ENCODE measurements at places on chromosomes 11 and 22.

DNA sequence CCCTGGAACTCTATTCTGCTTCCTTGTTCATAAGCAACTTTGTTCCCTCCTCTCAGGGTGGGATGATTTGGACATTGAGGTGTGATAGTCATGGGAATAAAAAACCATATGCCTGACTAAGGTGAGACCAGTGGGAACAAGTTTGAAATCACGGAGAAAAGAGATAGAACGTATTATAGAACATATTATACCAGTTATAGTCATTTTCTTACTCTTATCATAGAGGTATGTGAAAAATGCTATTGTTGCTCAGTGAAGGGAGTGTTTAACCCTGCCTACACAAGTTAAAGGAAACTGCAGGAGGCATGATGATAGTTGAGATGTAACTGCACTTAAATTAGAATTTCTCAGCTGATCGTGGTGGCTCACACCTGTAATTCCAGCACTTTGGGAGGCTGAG lies 15.5 kb downstream of the OR6Q1 start:
- DNase-seq, result no peak

GRCh38 chr11:79437278-79437980 lies 3.4 kb downstream of the TENM4 start:
- DNase-seq, result no peak

GRCh38 chr11:127521413-127521812 lies 520.8 kb upstream of the KIRREL3 start:
- no peak for DNase-seq

DNA sequence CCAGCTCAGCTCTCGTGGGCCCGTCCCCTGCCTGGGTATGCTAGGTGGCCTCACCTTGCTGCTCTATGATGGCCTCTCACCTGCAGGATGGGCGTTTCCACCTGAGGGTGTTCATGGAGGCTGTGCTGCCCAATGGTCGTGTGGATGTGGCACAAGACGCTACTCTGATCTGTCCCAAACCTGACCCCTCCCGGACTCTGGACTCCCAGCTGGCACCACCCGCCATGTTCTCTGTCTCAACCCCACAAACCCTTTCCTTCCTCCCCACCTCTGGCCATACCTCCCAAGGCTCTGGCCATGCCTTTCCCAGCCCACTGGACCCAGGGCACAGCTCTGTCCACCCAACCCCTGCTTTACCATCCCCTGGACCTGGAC lies 2.1 kb downstream of the ZP1 start:
- DNase-seq, result no peak

DNA sequence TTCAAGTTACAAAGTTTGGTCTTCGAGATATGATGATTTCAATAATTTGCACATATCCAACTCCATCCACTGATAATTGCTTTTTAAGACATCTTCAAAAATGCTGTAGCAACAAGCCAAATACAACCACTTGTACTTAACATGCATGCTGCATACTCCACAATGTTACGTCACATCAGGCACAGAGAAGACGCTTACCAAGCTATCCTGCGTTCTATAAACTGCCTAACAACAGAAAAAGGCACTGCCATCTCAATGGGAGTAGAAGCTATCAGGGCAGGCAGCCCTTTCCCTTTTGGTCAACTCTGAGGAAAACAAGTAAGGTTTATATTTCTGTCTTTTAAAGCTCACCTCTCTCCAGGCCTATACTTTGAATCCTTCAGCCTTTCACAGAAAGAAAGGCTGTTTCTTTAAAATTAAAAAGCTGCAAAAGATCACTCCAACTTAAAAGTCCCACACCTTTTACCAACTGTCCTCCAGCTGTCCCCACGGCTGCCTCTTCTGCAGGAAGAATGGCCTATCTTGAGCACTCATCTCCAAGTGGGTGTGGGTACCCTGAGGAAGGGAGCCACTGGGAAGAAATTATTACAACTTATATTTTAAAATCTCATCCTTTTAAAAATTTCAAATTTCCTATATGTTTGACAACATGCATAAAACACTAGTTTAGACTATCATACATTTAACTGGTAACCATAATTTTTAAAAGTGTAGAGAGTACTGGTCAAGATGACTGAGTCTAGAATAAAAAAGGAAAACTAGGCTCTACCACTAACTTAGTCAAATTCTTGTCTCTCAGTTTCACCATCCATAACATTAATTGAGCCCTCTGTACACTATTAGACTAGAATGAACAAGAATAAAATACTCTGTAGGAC lies 14.5 kb downstream of the PHF21A start:
- DNase-seq, result no peak

DNA sequence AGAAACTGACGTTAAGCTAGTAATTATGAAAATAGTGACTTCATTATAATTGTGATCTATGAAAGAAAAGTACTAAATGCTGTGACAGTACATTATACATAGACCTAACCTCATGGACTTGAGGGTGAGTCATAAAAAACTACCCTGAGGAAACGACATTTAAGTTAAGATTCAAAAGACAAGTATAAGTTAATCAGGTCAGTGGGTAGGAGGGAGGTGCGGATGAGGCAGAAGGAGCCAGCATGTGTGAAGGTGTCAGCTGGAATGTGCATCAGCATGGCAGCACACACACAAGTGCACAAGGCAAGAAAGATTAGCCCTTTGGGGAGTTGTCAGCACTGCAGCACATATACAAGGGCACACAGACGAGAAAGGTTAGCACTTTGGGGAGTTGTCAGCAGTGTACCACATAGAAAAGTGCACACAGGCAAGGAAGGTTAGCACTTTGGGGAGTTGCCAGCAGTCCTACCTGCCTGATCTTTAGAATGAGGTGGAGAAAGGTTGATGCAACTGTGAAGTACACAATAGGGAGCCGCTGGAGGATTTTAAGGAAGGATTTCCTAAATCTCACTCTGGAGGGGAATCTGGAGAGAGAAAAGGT lies 31.6 kb upstream of the CAVIN3 start:
- DNase-seq, result no peak

DNA sequence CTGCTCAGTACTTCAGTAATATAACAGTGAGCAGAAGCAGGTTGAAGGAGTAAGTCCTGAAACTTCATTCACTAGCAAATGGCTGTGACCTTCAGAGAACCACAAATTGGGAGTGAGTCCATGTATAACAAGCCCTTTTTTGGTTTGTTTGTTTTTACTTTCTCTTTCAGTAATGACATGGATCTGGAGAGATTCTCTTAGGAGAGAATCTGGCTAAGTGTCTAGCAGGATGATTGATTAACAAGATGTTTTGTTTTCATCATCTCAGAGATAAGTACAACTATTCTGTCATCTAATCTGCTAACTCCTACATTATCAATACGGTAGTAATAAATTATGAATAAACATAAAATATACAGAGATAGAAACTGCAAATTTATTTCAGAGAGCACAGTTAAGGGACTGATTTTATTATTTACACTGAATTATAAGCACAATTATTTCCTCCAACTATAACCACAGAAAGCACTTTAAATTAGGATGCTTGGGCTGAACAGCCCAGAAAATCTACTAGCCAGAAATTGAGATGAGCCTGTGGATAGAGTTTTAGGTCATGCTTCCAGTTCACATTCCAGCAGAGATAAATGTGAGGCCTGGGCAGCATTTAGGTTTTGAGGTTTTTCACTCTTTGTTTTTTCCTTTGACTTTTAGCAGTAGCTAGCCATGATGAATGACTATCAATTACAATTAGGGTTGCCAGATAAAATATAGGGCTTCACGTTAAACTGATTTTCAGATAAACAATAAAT lies 429.3 kb upstream of the FAT3 start:
- no peak for DNase-seq

- no peak for DNase-seq
Observed at GRCh38 chr11:75536786-75537641, 11.3 kb upstream of the GDPD5 start.
